ENCODE measurements at places on chromosomes 13 and 19.

DNA sequence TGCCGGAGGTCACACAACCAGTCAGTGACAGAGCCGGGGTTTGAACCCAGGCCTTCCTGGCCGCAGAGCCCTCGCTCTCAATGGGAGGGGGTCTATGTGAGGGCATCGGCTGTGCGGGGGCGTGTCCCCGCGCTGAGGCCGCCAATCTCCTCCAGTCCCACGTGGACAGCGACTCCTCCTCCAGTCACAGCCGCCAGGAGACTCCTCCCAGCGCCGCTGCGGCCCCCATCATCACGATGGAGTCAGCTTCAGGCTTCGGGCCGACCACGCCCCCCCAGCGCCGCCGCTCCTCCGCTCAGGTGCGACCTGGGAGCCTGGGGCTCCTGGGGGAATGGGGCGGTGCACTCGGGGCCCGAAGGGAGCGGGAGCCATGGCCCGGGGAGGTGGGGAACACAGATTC, 6.0 kb downstream of the SPRED3 start:
- DNase-seq, result no peak

DNA sequence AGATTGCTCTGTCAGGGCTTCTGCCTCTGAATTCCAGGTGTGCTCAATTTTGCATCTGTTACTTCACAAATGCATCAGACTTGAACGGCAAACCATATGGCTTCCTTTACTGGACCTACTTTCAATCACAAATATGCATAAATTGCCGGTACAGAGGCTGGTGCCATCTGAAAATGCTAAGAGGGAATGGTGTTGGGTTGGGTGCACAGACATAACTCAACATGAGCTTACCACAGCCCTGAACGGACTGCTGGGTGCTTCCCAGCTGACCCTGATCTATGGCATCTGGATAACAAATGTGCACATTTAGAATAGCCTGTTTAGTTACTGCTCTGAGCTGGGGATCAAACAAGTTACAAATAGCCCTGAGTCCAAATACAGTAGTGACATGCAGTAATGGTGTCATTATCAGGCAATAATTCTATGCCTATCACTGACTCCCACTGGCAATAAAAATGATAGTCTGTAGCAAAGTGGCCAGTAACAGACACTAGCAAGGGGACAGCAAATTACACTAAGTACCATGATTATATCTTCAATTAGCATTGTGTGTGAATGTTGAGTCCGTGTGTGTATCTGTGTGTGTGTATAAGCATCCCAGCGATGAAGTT, 927.3 kb downstream of the DIAPH3 start:
- no peak for DNase-seq

- DNase-seq, result peak; percentile 81
Measured at GRCh38 chr19:18291590-18292461, 10.4 kb upstream of the JUND start.

- DNase-seq, result no peak
Measured at GRCh38 chr19:33450689-33451088, 70.9 kb downstream of the PEPD start.

- peak; percentile 46 for DNase-seq
Measured at GRCh38 chr13:21670883-21671619, at the start of gene FGF9. TSS of gene FGF9 (plus strand) at chr13:21671073. CDS start at chr13:21671913, 840 bp downstream.

DNA sequence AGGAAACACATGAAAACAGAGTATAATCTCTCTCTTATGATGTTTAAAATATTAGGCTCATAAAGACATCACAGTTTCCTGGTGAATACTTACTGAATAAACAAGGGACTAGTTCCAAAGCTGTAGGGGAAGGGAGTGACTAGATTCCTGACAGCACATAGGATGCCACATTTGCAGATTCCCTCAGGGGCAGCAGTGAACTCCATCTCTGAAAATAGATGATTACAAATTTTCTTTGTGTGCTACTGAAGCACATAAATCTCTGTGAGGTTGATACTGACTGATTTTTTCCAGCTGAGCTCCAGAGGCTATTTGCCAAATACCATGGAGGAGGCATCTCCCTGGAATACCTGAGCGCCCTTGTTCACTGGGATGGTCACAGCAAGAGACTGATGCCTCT, 77.3 kb downstream of the FGF9 start:
- no peak for DNase-seq

DNA sequence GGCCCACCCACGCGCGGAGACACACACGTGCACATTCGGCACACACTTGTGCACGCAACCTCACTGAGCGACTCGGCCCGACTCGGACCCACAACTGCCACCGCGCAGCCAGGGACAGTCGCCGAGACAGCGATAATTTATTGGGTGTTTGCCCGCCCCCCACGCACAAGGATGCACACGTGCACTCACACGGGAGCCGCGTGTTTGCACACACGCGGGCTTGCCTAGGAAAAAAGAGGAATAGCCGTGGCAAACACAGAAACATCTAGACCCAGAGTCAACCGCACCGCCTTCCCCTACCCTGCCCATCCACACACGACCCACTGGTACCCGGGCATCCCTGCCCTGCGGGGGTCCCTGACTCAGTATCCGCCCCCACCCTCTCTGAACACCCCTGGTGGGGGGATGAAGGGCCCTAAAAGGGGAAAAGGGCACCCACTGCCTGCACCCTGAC, 1.1 kb upstream of the SSBP4 start:
- no peak for DNase-seq

GRCh38 chr13:93875547-93875946, 603.9 kb downstream of the DCT start:
- DNase-seq, result no peak

DNA sequence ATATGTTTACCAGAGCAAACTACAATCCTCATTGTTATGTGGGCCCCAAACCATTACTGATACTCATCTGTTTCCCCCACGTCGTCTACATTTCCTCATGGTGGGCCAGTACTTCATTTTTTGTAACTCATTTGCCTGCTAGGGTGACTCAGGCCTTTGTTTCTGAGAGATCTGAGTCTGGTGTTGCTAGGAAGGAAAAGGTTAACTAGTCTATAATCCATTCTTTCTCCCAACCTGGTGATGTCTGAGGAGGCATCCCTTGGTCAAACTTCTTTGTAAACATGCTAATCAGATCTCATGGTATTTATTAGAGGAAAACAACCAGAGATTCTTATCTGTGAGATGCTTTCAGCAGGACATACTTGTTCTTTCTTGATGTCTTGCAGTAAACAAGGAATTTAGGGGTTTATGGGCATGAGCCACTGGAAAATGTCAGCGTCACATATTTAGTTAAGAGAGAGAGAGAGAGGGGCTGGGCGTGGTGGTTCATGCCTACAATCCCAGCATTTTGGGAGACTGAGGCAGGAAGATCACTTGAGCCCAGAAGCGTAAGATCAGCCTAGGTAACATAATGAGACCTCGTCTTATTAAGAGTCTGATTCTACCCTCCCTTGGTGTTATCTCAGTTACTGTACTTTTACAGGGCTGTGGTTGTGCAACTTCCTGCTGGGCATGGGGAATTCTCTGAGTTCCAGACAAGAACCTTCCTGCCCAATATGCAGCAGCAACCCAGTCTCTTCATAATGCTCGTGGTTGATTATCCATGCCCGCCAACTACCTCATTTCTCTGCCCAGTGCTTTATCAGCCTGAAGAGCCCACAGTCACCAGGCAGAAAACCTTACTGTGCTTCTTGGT, 9.7 kb upstream of the DPRX start:
- DNase-seq, result no peak

GRCh38 chr13:112712451-112713207, 22.8 kb downstream of the ATP11A start:
- no peak for DNase-seq

GRCh38 chr19:53958168-53958571, 4.6 kb upstream of the CACNG8 start:
- DNase-seq, result no peak

GRCh38 chr13:98677398-98677797, 75.1 kb downstream of the SLC15A1 start:
- no peak for DNase-seq

- DNase-seq, result no peak
Measured at GRCh38 chr13:110264685-110265275, 42.2 kb downstream of the COL4A1 start.

- DNase-seq, result no peak
Measured at GRCh38 chr13:72985610-72986009, 73.2 kb upstream of the KLF5 start.

DNA sequence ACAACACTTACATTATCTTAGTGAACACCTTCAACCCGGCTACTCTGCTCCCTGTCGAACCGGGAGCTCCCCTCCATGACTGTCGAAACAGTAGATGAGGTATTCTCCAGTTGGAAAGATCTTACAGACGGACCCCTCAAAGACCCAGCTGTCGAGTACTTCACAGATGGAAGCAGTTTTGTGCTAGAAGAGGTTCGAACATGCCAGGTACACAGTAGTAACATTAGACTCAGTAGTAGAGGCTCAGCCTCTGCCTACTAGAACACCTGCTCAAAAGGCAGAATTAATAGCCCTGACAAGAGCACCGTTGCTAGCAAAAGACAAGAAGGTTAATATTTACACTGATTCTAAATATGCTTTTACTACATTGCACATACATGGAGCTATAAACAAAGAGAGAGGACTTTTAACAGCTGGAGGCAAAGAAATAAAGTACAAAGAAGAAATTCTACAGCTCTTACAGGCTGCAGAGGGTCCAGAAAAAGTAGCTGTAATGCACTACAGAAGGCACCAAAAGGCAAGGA, 13.6 kb upstream of the SLC15A1 start:
- no peak for DNase-seq

GRCh38 chr13:110138010-110138699, 168.8 kb downstream of the COL4A1 start:
- DNase-seq, result peak; percentile 66

DNA sequence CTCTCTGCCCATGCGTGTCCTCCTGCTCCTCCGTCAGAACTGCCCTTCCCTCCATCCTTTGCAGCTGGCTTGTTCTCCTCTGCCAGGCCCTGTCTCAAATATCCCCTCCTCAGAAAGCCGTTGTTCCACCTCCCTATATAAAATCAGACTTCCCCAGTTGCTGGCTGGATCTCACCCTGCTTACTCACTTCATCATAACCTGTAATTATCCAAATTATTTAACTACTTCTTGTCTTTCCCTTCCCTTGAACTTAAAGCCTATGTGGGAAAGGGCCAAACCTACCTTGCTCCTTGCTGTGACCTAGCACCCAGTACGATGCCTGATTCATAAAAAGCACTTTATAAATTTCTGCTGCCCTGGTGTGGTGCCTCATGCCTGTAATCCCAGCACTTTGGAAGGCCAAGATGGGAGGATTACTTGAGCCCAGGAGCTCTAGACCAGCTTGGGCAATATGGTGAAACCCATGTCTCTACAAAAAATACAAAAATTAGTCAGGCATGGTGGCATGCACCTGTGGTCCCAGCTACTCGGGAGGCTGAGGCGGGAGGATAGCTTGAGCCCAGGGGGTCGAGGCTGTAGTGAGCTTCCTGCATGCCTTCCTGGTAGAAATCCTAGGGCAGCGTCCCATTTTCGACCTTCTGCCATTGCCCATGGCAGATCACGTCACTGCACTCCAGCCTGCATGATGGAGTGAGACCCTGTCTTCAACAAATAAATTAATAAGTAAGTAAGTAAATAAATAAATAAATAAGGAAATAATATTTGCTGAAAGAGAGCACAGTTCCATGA, 39.5 kb upstream of the ZNF536 start:
- no peak for DNase-seq

DNA sequence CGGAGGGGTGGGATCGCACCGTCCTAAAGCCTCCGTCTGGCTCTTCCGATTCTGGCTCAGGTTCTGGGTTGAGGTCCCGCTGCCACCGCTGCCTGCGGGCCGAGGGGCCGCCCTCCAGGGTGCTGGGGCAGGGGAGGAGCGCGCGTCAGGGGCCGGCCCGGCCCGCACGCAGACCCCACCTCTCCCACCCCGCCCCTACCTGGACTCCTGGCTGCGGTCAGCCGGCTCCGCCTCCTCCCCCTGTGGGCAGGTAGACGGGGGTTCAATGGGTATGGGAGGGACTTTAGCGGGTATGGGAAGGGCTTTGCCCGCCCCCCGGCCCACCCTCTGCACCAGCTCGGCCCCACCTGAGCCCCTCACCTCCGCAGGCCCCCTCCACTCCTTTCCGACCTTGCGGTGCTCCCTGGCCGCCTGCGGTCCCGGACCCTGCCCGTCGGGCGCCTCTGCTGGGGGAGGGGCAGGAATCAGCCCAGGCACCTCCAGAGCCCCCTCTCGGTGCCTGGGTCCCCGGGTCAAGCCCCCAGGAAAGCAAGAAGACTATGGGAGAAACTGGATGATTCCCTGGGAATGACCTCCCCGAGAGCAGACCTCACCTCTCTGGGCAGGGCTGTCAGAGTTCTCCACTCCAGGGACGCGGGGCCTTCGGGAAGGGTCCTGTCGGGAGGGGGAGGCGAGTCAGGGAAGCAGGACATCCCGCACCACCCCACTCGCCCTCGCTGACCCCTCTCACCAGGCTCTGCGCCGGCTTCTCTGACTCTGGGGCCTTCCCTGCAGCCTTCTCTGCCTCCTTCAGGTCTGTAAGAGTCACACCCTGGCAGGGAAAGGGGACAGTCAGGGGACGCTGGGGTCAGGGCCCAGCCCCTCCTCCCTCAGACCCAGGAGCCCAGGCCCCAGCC, 17.0 kb downstream of the EPS8L1 start:
- DNase-seq, result no peak

- no peak for DNase-seq
Measured at GRCh38 chr19:19056636-19057275, 7.0 kb upstream of the SLC25A42 start.

- DNase-seq, result no peak
Measured at GRCh38 chr19:18610245-18610555, 2.5 kb upstream of the TMEM59L start.

- DNase-seq, result no peak
Measured at GRCh38 chr19:45152504-45153338, 8.1 kb downstream of the NKPD1 start.

- DNase-seq, result no peak
Measured at GRCh38 chr19:55283548-55284377, at the start of gene BRSK1. TSS of gene BRSK1 (plus strand) at chr19:55283997. CDS start at chr19:55284443, 446 bp downstream.

DNA sequence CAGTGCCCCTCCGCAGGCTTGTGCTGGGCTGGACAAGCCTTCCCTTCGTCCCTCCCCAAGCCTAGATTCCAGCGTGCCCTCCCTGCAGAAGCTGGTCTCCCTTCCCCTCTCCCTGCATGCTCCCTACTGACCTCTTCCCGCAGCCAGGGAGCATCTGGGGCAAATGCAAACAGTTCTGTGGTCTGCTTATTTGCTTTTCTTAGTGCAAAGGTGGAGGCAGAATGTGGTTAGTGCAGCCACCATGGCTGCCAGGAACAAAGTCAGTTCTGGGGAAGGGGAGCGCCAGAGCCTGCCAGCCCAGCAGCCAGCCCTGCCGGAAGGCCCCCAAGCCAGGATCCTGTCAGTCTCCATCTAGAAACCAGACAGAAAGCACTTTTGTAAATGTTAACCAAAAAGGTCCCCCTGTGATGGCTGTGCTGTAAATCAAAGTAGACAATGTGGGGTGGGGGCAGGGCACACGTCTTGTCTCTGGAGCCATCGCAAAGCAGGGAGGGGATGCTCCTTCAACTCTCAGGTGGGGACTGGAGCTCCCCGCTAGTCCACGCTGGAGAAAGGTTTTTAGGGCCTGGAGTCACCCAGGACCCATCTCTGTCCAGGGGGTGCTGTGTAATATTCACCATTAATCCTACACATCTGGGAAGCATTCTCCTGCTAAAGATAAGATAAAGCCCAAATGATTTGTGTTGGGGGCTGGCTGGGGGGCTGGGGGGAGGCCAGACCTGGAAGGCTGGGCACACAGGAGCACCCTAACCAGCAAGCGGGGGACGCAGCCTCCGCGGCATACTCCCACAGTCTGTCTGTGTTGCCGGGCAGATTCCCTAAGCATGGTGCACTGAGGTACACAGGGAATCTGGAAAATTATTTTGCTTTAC, 30.9 kb downstream of the SERP2 start:
- no peak for DNase-seq
